Upper lobe of right lung (tissue), 1 donor: ENCODE measurements at places on chromosomes 12 and 14. TPM values are rescaled to one million over a fixed set of nuclear protein-coding genes. Genes with fewer than 3 reads are reported as not detected.

Gene KRT6C
- total RNA-seq: not detected

Gene DPPA3
- total RNA-seq: not detected

Gene KRT77
- total RNA-seq: not detected

Gene KRT74
- total RNA-seq: not detected

Gene PRKAG1
- 46.5 TPM for total RNA-seq

Gene LRFN5
- total RNA-seq: 1.0 TPM

Gene RNASE3
- total RNA-seq: not detected

Gene NRXN3
- 10.0 TPM for total RNA-seq

Gene CAPZA3
- total RNA-seq: not detected

Gene OR4K1
- not detected for total RNA-seq

Gene TM9SF1
- total RNA-seq: 52.0 TPM

Gene ENDOU
- 0.32 TPM for total RNA-seq

Gene C12orf54
- total RNA-seq: not detected

Gene BCL2L14
- 1.4 TPM for total RNA-seq

Gene GALNT8
- 0.67 TPM for total RNA-seq

Gene PPHLN1
- 41.8 TPM for total RNA-seq

Gene TRIP11
- 68.9 TPM for total RNA-seq

Gene CEBPE
- not detected for total RNA-seq

Gene ASB2
- total RNA-seq: 3.2 TPM

Gene TMTC2
- 37.9 TPM for total RNA-seq

Gene PTPRO
- 10.6 TPM for total RNA-seq

Gene NFE2
- 7.5 TPM for total RNA-seq

Gene CREBL2
- 42.8 TPM for total RNA-seq

Gene RFX4
- total RNA-seq: not detected

Gene BCL11B
- total RNA-seq: 2.4 TPM

Gene KCNC2
- not detected for total RNA-seq

Gene MMP19
- 30.2 TPM for total RNA-seq

Gene SLC4A8
- total RNA-seq: 2.5 TPM

Gene TUNAR
- not detected for total RNA-seq

Gene SIX1
- total RNA-seq: 0.14 TPM

Gene PPP1R36
- total RNA-seq: 0.46 TPM

Gene HOXC6
- total RNA-seq: 1.4 TPM

Gene SLC38A1
- 58.5 TPM for total RNA-seq

Gene ERBB3
- 60.7 TPM for total RNA-seq

Gene GLI1
- 1.4 TPM for total RNA-seq

Gene OAS2
- total RNA-seq: 57.7 TPM

Gene PAX9
- total RNA-seq: 0.78 TPM

Gene RERGL
- total RNA-seq: 0.72 TPM

Gene TMPRSS12
- total RNA-seq: not detected

Gene ADCY6
- 42.9 TPM for total RNA-seq
